ENCODE measurements at places on chromosomes 12 and 14.

DNA sequence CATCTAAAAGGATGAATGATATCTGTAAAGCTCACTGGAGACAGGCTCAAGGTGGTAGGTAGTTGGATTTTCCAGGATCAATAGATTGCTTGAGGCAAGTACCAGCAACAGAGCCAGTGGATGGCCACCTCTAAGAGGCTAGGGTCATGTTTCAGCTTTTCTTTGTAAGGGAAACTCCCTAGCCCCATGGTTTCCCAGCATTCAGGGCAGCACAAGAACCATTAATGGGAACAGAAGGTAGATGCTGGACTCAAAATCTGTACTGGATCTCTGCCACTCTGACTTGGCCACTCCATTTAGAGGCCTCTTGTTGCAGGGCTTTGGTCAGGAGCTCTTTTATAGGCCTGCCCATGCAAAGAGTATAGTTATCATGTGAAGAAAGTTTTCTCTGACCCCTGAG lies 76.1 kb upstream of the DYRK2 start:
- DNase-seq: no peak

GRCh38 chr14:104895207-104895785 lies 29.4 kb upstream of the PLD4 start:
- no peak for DNase-seq

- no peak for DNase-seq
These were observed 61.9 kb downstream of the KICS2 start for GRCh38 chr12:64160021-64160710.

- DNase-seq: no peak
These were observed 239.6 kb upstream of the PLEKHG7 start for GRCh38 chr12:92463171-92463570.

DNA sequence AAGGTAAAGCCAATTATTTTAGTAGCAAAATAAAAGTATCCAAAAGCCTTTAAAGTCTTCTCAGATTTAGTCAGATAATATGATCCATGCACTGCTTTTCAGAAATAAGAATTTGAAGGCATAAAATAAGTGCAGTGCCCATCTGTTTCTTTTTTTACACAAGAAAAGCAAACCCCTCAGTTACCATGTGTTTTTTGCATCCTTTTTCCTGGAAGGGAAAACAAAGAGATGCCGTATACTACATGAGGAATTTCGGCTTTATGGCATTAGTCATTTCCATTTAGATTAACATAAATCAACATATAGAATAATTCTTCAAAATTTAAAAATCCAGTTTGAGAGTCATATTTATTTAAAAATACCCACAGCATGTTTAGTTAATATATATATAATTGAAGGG lies 70.0 kb upstream of the GNPNAT1 start:
- no peak for DNase-seq

- DNase-seq: peak; percentile 5
These were observed 46.5 kb downstream of the ST8SIA1 start for GRCh38 chr12:22287776-22288621.

DNA sequence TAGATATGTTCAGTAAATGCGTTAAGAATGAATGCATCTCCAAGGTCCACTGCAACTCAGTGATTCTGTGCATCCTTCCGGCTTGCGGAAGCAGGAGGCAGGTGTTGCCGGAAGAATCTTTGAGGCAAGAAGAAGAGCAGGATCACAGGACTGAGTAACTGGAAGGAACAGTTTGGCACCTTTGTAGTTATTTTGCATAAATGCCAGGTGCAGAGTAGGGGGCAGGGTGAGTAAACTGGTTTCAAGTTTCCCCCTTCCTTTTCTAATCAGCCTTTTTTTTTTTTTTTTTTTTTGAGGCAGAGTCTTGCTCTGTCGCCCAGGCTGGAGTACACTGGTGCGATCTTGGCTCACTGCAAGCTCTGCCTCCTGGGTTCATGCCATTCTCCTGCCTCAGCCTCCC lies 22.3 kb downstream of the DYRK4 start:
- DNase-seq: no peak

DNA sequence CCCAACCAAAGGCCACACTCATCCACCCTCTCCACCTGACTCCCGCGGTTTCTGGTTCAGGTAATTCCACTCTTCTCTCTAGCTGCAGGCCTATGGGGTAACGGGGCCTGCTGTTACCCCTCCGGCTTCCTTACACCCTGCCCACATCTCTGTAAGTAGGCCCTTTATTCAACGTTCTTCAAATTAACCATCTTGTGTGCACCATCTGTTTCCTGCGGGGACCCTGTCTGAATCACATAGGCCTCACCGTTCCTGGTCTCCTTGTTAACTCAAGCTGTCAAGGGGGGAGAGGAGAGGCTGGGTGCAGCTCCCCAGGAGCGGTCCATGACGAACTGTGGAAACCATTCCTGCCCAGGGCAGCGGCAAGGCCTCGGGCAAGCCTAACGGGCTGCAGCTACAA lies 9.3 kb upstream of the DLK1 start:
- DNase-seq: no peak

GRCh38 chr12:11823043-11823442 lies 173.6 kb downstream of the ETV6 start:
- DNase-seq: no peak

DNA sequence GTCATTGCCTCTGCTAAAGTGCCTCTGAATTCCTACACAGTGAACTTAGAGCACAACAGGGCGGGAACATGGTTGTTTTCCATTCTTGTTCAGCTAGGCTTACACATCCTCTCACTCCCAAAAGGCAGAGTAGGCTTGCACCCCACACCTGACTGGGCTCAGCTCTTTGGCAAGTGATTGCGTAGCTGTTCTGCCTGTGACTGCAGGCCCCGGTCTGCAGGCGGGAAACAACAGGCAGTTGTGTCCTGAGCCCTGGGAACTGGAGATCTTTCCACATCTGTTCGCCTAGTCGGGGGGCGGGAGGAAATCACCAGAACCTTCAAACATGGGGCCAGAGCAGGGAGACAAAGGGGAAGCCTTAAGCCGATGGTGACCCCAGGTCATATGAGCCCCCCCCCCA lies 274.7 kb downstream of the ZFP36L1 start:
- no peak for DNase-seq

DNA sequence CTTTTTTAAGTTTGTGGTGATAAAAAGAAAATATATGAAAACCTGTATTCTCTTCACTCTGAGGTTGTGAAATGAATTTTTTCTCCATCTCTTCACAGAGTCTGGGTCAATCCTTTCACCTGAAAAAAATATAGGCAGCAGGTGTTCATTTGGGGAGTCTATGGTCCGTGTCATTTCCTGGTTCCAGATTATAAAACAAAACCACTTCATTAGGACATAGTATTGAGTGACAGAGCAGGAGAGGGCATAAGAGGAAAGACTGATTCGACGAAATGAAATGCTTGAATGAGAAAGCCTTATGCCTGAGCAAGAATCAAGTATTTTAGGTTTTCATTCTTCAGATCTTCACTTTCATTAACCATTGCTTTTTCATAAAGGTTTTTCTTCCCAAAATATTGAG lies 51.8 kb upstream of the NUAK1 start:
- no peak for DNase-seq

- DNase-seq: peak; percentile 56
These were observed 3.6 kb downstream of the SMIM41 start for GRCh38 chr12:52082988-52083637.

GRCh38 chr12:112122823-112123690 lies 2.3 kb upstream of the TRAFD1 start:
- DNase-seq: no peak

GRCh38 chr14:25042362-25043299 lies 7.3 kb downstream of the STXBP6 start:
- DNase-seq: no peak

GRCh38 chr12:24133384-24133783 lies 183.9 kb upstream of the SOX5 start:
- DNase-seq: no peak

DNA sequence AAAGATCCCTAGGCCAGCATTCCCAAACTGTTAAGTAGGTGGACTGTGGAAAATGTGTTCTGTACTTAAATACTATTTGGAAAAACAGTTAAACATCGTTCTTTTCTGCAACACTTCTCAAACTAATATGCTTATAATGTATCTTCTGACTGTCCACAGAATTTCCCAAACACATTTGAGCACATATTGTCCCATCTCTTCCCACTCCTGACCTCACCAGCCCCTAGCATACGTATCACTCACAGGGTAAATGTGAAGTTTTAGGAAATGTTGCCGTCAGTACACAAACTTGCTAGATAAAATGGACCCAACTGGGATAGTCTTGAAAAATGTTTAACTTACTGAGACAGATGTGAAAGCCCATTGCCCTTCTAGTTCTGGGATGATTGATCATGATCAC lies 27.7 kb downstream of the ARID2 start:
- no peak for DNase-seq

GRCh38 chr14:100526057-100526456 lies 61.2 kb downstream of the BEGAIN start:
- DNase-seq: no peak

GRCh38 chr14:50795142-50795541 lies 35.8 kb downstream of the NIN start:
- DNase-seq: no peak

GRCh38 chr14:87952307-87953094 lies 40.5 kb downstream of the GALC start:
- DNase-seq: no peak

GRCh38 chr14:89357655-89358297 lies 59.3 kb downstream of the FOXN3 start:
- no peak for DNase-seq

DNA sequence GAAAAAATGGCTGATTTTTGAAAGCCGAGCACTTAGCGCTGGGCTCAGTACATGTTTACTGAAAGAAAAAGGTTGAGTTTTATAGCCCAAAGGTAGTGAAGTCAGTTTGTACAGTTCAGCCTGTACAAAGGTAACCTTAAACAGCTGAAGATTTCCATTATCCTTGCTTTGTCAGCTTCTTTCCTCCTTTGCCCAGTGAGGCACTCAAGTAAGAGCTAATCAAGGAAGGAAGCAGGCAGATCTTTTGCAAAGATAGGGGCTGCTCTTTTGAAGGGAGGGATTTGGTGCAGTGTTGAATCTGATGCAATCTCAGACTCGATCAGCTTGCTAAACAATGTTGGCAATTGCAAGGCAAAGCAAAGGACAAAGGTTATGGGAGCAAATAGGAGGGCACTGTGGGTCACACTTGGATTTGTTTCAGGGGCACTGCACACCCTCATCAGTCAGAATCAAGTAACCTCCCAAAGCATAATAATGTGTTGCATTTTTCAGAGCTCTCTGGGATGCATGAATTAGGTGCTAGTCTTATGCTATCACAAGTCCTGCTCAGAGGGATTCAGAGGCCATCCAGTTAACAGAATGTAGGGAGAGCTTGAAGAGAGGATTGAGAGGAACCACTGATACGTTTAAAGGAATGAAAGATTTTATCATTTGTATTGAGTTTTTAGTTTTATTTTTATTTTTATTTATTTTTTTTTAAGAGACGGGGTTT lies 44.4 kb downstream of the ANO6 start:
- DNase-seq: no peak

DNA sequence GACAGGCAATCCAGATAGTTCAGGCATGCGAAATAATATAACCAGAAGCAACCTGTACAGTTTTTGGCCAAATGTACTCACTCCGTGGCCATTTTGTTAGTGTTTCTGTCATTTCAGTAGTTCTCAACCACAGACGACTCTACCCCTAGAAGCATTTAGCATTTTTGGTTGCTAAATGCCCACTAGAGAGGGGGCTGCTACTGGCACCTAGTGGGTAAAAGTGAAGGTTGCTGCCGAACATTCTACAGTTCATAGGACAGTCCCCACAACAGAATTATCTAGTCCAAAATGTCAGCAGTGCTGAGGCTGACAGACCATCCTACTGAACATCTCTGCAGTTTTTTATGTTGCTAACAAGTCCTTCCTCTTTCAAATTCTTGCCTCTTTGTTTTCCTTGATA lies 107.4 kb downstream of the TSHR start:
- DNase-seq: no peak

GRCh38 chr14:68040633-68041369 lies 221.2 kb downstream of the RAD51B start:
- no peak for DNase-seq

GRCh38 chr14:49287004-49287403 lies 299.2 kb downstream of the RPS29 start:
- DNase-seq: no peak

DNA sequence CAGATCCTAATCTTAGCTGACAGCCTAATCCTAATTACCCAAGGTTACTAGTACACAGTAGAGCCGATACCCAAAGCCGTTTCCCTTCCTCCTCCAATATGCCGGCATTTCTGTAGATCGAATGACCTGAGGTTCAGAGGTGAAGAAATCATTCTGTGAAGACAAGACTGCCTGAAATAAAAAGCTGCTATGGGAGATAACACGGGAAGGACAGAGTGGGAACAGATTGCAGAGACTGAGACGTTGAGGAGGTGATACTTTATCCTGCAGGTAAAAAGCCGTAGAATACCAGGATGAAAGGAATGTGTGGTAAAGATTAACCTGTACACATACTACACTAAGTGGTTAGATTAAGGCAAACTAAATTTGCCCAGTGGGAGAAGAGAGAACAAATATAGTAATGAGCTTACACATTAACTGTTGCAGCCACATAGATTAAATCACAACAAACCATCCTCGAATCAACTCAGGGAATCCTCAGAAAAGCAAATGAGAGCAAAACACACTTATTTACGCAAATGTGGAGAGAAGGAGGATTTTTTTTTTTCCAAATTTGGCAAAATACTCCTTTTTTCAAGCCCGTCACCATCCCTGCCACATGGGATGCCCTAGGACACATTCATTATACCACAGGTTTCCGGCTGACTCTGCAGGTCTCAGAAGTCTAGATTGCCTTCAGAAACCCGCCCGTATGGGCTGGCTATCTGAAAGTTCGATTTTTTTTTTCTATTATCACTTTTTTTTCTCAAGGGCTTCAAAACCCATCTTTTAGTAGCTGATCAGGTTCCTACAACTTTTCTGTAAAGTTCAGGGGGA lies 188.0 kb downstream of the TTC8 start:
- no peak for DNase-seq

- DNase-seq: no peak
These were observed 595.1 kb upstream of the ATP2B1 start for GRCh38 chr12:90303771-90304170.

- no peak for DNase-seq
These were observed 1100.2 kb downstream of the FSCB start for GRCh38 chr14:43406931-43407330.

DNA sequence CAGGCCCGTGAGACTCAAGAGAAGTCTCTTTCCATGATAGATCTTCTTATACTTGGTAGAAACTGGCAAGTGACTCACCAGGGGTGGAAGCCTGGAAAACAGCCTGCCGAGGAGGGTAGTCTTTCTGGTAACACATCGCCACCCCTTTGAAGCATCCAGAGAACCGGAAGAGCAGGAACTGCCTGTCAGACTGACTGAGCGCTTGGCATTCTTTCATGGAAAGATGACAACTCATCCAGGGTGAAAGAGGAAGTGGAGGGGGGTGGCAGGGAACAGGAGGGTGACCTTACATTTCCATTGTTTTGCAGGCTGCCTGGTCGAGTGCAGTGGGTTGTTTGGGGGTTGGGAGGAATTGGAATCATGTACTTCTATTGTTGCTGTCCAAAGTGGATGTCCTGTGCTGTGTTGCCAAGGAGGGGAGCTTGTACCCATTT lies 34.5 kb downstream of the PRKCH start:
- no peak for DNase-seq

Data from activated T-cell treated with anti-CD3 and anti-CD28 coated beads for 24 hours (primary cell).